ENCODE measurements at places on chromosomes 16 and 17. TPM values are rescaled to one million over a fixed set of nuclear protein-coding genes. Genes with fewer than 3 reads are reported as not detected.

GUCY2D gene
- total RNA-seq, result not detected

GP2 gene
- total RNA-seq, result 43.7 TPM

GDE1 gene
- 27.8 TPM for total RNA-seq

MMP28 gene
- 2.2 TPM for total RNA-seq

DVL2 gene
- 17.9 TPM for total RNA-seq

LPCAT2 gene
- not detected for total RNA-seq

CCT6B gene
- total RNA-seq, result not detected

ADAMTS18 gene
- 0.55 TPM for total RNA-seq

SLC5A2 gene
- not detected for total RNA-seq

EFCAB13 gene
- total RNA-seq, result 4.1 TPM

CHST5 gene
- 3.6 TPM for total RNA-seq

VAMP2 gene
- total RNA-seq, result 17.3 TPM

PHLPP2 gene
- 8.6 TPM for total RNA-seq

EME2 gene
- total RNA-seq, result 94.1 TPM

Data from stomach (tissue), 19 donors.